ENCODE measurements at places on chromosomes 4 and X.

DNA sequence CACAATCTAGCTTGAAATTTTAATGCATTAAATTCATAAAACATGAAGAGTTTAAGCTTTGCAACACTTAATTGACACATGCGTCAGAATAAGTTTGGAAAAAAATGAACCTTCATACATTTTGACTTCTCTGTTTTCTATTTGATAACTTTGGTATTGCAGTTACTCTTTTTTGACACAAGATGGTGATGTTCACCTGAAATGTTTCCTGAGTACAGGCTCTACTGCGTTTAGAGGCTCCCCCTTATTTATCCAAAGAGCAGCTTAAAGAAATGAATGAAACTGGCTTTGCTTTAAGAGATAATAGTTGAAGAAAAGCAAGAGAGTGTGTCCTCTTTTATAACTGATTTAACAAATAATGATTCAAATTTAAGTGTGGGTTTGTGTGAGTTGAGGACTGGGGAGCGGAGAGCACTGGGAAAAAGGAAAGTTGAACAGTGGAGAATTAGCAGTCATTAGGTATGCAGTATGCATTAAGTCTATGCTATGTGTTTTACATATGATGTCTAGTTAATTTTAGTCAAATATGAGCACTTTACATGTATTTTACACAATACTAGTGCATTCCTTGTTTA lies 180.6 kb upstream of the NUDT6 start:
- DNase-seq = no peak

GRCh38 chr4:48108309-48109073 lies 25.6 kb downstream of the TXK start:
- no peak for DNase-seq

- DNase-seq = no peak
These were observed 25.2 kb downstream of the LEF1 start for GRCh38 chr4:108143515-108143914.

- no peak for DNase-seq
These were observed 790.0 kb downstream of the PCDH18 start for GRCh38 chr4:136742333-136742732.

- no peak for DNase-seq
These were observed 135.0 kb upstream of the SMIM10 start for GRCh38 chrX:134855751-134856150.

- DNase-seq = no peak
These were observed 207.7 kb upstream of the PRPS2 start for GRCh38 chrX:12583543-12583942.

DNA sequence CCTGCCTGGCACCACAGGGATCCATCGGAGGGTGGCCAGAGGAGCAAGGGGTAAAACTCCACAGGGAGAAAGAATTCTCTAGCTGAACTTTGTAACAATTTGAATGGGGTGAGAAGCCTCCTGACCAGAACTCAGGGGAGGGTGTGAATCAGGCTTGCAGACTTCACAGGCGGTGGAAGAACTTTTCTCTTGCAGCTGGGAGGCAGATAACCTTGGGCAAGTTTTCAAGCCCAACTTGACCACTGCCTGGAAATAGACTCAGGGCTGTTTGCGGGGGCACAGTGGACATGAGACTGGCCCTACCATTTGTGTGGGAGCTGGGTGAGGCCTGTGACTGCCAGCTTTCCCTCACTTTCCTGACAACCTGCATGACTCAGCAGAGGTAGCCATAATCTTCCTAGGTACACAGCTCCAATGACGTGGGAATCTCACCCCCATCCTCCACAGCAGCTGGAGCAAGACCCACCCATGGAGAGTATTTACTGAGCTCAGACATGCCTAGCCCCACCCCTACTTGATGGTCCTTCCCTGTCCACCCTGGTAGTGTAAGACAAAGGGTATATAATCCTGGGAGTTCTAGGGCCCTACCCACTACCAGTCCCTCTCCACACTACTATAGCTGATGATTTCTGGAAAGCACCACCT lies 210.0 kb upstream of the AGTR2 start:
- DNase-seq = no peak

DNA sequence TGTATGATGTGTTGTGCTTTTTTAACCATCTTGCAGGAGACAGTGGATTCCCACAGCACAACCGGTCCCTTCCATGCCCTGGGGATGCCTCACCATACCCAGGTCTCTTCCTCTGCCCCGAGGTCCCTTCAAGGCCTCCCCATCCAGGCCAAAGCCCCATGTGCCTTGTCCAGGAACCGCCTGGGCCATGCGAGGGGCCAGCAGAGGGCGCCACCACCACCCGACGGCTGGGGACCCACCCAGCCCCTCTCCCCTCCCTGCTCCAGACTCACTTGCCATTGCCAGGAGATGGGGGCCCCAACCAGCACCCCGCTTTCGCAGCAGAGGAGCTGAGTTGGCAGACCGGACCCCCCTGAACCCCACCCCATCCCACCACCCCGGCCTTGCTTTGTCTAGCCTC lies 485.5 kb downstream of the TRAM1L1 start:
- DNase-seq = no peak

DNA sequence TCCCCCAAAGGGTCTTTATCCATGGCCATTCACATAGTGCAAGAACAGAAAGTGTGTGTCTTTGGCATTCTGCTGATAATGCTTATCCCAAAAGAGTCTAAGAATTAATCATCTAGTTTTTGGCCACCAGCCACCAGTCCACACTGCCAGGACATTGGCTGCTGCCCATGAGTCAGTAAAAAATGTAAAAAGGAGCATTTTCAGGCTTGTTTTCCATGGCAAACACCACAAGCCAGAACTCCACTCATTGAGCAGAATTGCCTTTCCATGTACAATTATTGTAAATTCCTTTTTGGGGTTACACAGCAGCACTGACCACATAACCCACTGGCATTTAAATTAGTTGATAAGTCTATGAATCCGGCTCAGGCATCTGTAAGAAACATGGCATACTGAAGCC lies 89.2 kb upstream of the PRDX4 start:
- no peak for DNase-seq

DNA sequence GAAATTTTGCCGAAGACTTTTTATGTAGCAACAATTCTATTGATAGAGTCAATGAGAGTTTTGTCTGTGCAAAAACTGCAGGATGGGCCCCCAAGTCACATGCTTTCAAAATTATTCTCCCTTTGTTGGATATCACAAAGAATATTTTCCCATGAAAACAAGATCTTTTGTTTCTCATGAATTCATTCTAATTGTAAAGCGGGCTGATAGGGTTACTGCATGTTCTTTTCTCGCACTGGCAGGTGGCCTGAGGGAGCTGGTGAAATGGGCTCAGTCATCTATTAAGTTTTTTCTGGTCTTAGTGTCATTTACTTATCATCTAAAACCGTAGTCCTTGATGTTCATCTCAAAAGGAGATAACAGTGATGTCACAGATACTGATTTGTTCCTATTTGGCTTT lies 44.2 kb downstream of the MID1IP1 start:
- no peak for DNase-seq

DNA sequence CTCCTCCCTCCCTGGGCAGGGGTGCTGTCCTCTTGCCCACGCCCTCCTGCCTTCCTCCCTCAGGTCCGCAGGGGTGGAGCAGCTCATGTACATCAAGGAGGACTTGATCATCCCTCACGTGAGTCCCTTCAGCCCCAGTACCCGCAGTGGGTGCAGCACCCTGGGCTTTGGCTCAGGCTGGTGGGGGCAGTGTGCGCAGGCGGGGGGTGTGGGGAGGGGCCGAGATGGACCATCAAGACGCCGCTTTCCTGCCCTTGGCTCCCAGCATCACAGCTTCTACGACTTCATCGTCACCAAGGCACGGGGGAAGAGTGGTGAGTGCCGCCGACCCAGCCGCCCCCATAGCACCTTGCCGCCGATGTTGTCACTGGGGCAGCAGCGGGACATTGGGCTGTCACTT lies 5.7 kb downstream of the FAM50A start:
- no peak for DNase-seq

- DNase-seq = no peak
These were observed 90.5 kb upstream of the PRPS2 start for GRCh38 chrX:12700745-12701144.

- DNase-seq = no peak
These were observed 450.2 kb downstream of the PCDH18 start for GRCh38 chr4:137082061-137082460.

GRCh38 chrX:111151764-111152163 lies 55.8 kb downstream of the PAK3 start:
- DNase-seq = no peak

GRCh38 chr4:33930497-33930896 lies 2313.8 kb downstream of the ARAP2 start:
- no peak for DNase-seq

- DNase-seq = no peak
These were observed 96.7 kb upstream of the RAPGEF2 start for GRCh38 chr4:159006202-159006601.

DNA sequence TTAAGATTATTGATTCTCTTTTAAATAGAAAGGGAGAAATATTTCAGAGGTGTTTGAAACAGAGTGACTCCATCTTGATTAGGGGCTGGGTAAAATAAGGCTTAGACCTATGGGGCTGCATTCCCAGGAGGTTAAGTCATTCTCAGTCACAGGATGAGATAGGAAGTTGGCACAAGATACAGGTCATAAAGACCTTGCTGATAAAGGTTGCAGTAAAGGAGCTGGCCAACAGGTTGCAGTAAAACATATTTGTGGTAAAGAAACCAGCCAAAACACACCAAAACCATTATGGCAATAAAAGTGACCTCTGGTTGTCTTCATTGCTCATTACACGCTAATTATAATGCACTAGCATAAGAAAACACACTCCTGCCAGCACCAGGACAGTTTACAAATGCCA lies 165.0 kb downstream of the SPIN4 start:
- DNase-seq = no peak

- DNase-seq = no peak
These were observed 96.2 kb upstream of the ATP6AP2 start for GRCh38 chrX:40484408-40485091.

DNA sequence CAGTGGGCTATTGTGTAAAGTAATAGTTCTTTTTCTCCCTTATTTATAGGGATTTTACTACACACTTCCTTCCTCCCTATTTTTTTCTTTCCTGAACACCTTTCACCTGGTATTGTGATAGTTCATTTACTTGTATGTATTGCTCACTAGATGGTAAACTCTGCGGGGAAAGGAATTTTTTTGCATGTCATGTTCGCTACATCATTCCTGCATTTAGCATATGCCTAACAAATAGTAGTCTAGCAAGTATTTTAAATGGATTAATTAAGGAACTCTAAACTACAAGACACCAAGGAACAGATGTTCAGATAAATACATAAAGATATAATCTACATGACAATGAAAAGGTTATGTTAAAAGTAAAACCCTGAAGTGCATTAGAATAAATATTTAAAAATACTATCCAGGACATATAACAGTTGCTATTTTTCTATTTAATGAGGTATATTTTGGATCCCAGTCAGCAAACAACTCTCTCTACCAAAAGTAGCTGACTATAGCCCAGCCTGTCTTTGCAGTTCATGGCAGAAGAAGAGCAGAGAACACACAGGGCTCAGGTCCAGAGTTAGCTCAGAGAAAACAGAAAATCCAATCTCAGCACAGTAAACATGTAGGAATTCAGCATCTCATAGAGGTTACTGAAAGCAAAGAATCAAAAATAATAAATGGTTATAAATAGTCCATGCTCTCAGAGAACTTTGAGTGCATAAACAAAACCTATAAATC lies 87.8 kb downstream of the PACRGL start:
- no peak for DNase-seq

DNA sequence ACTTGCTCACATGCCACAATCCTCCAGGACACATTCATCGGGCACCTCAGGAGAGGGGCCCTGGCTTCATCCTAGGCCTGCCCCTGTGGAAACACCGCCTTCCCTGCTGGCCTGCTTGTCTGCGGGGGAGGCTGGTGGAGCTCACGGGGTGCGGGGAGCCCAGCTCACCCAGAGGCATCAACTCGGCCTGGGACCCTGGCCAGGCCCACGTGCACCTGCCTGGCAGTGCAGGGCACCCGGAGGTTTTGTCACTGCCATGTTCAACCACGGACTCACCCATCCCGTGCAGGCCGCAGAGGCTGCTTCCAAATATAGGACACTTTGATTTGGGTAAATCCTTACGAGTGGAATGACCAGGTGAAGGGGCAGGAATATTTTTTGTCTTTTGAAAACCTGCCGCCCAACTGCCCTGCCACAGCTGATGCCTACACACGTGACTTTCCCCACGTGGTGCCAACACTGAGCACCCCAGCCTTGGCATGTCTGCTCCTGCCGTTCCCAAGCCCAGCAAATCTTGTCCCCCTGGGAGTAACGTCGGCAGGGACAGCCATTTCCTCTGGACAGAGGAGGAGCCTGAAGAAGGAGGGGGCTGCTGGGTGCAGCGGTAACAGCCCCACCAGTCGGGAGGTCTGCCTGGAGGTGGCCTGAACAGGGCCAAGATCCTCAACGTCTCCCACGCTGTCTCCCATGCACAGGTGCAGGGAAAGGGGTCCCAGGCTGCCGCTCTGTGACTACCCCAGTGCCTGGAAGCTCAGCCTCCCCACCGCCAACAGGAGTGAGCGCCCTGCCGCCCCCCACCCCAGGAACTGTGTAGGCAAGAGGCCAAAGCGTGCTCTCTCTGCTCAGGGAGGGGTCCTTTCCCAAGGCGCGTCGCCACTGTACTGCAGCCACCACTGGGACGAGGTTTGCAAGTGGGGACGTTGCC lies 8.5 kb downstream of the MXD4 start:
- DNase-seq = no peak

- DNase-seq = no peak
These were observed 263.3 kb downstream of the EVC2 start for GRCh38 chr4:5444918-5445517.

DNA sequence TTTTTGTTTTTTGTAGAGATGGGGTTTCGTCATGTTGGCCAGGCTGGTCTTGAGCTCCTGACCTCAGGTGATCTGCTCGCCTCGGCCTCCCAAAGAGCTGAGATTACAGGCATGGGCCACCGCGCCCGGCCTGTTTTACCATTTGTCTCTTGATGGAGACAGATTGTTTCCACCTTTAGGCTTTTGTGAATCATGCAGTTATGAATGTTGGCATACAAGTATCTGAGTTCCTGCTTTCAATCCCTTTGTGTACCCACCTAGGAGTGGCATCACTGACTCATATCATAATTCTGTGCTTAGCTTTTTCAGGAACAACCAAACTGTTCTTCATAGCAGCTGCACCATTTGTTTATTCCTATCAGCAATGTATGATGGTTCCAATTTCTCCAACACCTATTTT lies 20.2 kb upstream of the MGST2 start:
- no peak for DNase-seq

DNA sequence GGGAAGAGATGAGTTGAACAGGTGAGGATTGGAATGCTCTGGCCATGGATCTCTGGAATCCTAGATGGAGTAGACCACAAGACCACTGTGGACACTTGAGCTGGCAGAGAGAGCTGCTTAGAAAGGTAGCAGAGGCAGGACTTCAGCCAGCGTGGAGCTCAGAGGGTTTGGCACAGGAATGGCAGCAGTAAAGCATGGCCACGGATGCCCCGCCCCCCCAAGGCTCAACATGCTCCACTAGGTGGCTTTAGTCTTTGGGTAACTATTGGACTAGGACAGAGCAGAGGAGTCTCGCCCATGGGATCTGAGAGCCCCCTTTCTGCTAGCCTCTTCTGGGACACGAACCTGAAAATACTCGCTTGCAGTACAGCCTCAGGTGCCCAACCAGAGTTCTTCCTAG lies 150.1 kb upstream of the NEIL3 start:
- DNase-seq = no peak
